ENCODE measurements at places on chromosomes 12 and 14.

GRCh38 chr12:10238526-10238925, 25.8 kb downstream of the GABARAPL1 start:
- no peak for DNase-seq

DNA sequence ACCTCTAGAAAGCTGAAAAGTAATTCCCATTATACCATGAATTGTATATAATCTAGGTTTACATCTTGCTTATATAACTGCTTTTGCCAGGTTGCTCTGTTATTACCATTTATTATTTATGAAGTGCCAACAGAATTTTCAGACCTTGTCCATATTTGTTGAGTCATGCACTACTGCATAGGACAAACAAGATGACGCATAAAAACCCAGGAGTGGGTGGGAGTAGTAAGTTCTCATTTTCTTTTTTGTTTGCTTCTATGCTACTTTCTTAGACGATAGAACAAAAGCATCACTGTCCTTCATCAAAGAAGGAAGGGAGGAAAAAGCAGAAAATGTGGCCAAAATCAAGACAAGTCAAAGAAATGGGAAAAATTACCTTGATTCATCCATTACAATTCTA, 119.0 kb upstream of the RASSF8 start:
- no peak for DNase-seq

DNA sequence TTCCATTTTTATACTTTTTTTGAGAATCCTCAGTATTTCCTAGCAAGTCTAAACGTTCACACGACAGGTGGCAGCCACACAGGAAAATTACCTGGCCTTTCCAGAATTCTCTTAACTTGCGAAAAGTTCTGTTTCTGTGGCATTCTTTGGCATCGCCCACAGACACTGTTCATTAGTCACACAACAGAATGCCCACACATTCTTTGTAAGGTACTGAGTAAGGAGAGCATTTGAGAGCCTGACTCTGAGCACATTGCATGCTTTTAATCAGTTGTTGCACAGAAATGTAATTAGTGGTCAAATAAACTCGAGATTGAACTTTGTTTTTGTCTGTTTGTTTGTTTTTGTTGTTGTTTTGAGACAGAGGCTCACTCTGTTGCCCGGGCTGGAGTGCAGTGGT, 52.4 kb downstream of the LMNTD1 start:
- no peak for DNase-seq

DNA sequence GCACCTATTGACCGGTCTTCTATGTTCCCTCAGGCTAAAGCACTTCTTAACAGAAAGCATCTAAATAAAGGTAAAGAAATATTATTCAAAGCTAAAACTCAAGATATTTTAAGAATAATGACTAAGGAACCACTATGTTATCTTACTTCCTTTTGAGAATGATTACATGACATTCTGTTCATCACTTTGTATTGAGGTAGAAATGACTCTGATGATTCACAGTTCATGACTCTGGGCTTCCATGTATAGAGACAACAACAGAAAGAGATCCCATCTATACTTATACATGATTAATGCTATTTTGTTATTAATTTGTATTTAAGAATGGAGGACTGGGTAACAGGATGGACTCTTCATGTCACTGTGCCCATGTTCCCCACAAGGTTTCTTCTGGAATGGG, 218.3 kb upstream of the OR4E1 start:
- DNase-seq, result no peak

DNA sequence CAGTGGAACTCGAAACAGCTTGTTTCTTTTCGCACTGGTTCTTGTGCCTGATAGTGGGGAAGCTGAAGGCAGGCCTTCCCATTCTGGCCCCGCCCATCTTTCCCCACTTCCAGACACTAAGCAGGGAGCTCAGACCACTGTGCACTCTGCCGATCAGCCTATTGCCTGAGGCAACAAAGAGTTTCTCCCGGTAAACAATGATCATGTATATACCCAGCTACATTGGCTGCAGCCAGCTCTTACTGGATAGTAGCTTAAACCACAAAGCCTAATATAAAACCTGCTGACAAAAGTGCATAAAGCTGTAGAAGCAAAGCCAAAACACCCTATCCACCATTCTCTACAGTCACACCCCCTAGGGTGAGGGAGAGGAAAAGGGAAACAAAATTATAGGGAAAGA, 24.7 kb upstream of the GLIPR1 start:
- DNase-seq, result no peak

DNA sequence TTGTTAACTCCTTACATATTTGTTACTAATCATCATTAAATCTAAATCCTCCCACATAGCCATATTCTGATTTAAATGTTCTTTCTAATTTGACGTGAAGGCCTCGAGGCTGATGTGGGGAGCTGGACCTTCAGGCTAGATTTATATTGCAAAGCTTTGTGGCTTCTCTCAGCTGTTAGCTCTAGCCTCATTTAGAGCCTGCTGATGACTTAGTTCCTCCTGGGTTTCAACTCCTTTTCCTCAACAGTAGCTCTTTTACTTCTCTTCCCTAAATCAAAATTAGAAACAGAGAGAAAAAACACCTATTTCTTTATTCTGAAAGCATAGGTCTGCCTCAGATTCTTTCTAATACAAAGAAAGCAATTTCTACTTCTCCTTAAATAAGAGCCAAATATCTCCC, 477.5 kb upstream of the CCDC196 start:
- no peak for DNase-seq

DNA sequence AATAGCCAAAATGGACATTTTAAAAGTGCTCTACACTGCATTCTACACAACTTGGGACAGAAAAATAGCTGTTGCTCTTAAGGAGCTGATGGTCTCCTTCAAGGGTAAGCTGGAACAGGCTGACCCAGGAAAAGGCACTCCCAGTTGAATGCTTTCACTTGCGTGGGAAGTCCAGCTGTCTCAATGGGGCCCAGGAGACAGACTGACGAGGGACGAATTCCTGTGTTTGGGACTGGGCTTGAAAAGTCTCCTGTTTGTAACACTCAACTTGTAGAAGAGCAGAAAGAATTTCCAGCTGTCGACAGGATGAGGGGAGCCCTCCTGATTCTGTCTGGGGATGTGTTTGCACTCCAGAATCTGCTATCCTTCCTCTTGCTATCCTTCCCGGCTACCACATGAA, 180.8 kb downstream of the ZFP36L1 start:
- no peak for DNase-seq

- DNase-seq, result peak; percentile 77
Measured at GRCh38 chr12:4663971-4664505, 15.1 kb downstream of the NDUFA9 start.

- DNase-seq, result no peak
Measured at GRCh38 chr14:24438223-24439097, 4.1 kb downstream of the SDR39U1 start.

- DNase-seq, result no peak
Measured at GRCh38 chr14:100523843-100524169, 63.4 kb downstream of the BEGAIN start.

- peak; percentile 77 for DNase-seq
Measured at GRCh38 chr14:53979747-53980642, 23.4 kb upstream of the BMP4 start.

DNA sequence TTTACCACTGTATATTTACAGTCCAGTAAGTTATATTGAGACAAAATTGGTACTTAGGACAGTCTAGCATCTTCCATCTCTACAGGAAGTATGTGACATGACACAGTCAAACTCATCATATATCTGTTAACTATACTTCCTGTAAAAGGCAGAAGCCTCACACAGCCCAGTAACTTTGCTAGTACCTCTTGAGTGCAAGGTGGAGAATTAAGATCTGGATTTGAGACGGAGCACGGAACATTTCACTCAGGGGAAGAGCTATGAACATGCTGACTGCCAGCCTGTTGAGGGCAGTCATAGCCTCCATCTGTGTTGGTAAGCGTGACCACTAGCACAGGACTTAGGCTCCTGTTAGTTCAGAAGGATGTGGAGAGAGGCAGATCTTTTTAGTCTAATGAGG, 333.7 kb upstream of the OR4E1 start:
- no peak for DNase-seq

- DNase-seq, result peak; percentile 45
Measured at GRCh38 chr12:7555752-7556151, 52.2 kb upstream of the CD163 start.

DNA sequence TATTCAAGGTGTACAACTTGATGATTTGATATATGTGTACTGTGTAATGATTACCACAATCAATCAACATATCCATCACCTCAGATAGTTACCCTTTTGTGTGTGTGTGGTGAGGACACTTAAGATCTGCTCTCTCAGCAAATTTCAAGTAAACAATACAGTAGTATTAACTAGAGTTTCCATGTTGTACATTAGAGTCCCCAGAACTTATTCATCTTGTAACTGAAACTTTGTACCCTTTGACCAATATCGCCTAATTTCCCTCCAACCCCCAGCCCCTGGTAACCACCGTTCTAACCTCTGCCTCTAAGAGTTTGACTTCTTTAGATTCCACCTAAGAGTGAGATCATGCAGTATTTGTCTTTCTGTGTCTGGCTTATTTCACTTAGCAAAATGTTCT, 12.1 kb downstream of the ADCK1 start:
- no peak for DNase-seq
